CD8-positive, alpha-beta T cell (primary cell): ENCODE measurements at places on chromosomes 16 and 17. TPM values are rescaled to one million over a fixed set of nuclear protein-coding genes. Genes with fewer than 3 reads are reported as not detected.

GRCh38 chr17:71488851-71489250 lies 632.0 kb upstream of the SOX9 start:
- no peak for DNase-seq

SBK1 gene
- 16.5 TPM for total RNA-seq

- DNase-seq, result no peak
Measured at GRCh38 chr17:74459622-74460021, 6.8 kb upstream of the CD300A start.

GRCh38 chr16:79497606-79498350 lies 102.8 kb downstream of the MAF start:
- no peak for DNase-seq

DNA sequence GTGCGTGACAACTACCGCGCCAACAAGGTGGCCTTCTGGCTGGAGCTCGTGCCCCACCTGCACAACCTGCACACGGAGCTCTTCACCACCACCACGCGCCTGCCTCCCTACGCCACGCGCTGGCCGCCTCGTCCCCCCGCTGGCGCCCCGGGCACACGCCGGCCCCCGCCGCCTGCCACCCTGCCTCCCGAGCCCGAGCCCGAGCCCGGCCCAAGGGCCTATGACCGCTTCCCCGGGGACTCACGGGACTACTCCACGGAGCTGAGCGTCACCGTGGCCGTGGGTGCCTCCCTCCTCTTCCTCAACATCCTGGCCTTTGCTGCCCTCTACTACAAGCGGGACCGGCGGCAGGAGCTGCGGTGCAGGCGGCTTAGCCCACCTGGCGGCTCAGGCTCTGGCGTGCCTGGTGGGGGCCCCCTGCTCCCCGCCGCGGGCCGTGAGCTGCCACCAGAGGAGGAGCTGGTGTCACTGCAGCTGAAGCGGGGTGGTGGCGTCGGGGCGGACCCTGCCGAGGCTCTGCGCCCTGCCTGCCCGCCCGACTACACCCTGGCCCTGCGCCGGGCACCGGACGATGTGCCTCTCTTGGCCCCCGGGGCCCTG lies 3.0 kb upstream of the SPEM1 start:
- no peak for DNase-seq

CA7 gene
- not detected for total RNA-seq

DNA sequence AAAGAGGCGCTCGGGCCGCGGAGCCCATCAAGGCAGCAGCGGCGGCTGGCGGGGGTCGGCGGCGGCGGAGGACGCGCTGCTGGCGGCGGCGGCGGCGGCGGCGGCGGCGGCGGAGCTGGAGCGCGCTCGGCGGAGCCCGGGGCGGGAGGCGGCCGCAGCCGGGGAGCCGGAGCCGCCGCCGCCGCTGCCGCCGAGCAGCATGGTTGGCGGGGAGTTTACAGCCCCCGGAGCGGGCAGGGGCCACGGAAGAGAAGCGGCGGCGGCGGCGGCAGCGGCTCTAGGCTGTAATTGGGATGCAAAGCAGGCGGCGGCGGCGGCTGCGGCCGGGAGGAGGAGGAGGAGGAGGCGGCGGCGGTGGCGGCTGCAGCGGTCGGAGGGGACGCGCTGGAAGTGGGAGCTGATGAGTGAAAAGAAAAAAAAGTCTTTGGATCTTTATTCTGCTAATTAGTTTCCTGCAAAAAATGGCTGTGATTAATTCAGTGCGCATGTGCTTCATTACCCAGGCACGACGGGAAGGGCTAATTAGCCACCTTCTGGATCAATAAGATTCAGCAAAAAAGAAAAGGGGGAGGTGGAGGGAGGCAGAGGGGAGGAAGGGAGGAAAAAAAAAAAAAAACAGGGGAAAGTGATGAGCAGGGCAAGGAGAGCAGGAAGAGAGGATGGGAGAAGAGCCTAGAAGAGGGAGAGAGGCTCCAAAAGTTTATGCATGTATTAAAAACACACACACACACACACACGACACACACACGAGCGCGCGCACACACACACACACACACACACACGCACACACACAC lies 10.9 kb upstream of the ZFHX3 start:
- DNase-seq, result no peak

SLC35G6 gene
- not detected for total RNA-seq

RGS11 gene
- total RNA-seq, result not detected

GRCh38 chr16:66402591-66403230 lies 24.4 kb upstream of the BEAN1 start:
- DNase-seq, result no peak

DNA sequence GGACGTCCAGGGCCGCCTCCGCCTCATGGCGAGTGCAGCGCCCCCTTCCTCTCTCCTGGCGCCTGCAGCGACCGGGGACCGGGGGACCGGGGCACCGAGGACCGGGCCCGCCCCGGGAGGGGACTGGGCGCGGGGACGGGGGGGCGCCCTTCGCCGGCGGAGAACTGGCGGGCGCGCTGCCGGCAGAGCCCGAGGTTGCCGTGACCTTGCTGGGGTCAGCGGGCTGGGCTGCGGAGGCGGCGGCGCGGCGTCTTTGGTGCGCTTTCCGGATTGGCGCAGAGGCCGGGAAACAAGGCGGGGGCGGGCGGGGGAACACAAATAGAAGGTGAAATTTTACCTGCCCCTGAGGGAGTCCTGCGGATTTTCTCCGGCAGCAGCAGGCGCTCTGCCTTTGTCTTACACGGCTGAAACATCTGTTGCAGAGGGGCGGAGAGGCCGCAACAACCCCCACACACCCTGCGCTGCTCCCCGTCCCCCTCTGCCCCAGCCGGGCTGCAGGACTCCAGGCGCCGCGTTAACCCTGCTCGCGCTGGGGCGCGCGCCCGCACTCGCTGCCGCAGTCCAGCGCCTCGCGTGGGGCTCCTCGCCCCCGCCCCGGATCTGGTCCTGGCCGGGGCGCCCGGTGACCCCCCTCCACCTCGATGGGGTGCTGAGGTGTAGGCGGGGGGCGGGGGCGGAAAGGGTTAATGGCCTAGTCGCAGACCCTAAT lies 53.5 kb downstream of the SREBF1 start:
- DNase-seq, result peak; percentile 79

ATP2A3 gene
- 200 TPM for total RNA-seq

C17orf78 gene
- total RNA-seq, result not detected

DNA sequence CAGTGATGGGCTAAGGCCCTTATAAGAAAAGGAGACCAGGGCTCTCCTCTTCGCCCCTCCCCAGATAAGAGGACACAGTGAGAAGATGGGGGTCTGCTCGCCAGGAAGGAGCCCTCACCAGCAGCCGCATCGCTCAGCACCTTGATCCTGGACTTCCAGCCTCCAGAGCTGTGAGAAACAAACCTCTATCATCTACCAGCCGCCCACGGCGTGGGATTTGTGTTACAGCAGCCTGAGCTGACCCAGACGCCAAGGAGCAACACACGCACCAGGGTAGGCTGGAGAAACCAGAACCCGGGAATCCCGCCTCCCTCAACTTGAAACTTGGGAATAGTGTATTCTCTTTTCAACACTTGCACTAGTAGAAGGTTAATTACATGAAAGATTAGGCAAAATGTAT lies 4.2 kb upstream of the ZG16B start:
- no peak for DNase-seq

DNA sequence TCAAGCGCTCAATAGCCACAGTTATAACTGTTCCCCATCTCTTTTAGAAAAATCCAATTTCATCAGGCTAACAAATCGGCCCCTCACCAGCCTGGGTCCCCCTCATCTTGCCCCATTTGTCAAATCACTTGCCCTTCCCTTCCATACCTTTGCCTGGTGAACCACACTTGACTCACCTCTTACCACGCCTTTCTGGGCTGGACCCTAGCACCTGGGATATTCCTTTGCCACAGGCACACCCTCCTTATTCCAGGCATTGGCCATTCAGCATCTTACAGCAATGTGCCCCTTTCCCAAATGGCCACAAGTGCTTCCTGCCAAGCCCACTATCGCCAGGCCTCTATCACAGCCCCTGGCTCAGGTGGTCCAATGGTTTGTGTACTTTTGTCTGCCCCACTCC lies 14.9 kb downstream of the CMTM4 start:
- DNase-seq, result no peak

DNA sequence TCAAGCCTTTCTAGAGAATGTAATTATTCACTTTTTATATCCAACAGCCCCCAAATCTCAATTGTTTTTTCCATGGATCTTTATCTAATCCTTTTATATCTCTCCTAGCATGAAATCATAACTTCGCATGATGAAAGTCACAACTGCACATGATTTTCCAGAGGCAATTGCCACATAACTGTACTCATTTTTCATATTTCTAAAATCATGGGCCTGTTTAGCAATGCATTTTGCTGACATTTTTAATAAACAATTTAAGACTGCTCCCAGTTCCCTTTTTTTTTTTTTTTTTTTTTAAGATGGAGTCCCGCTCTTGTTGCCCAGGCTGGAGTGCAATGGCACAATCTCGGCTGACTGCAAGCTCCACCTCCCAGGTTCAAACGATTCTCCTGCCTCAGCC lies 83.5 kb downstream of the VMP1 start:
- no peak for DNase-seq

- DNase-seq, result no peak
Measured at GRCh38 chr16:66190411-66190810, 176.1 kb upstream of the CDH5 start.

CMTM3 gene
- 40.6 TPM for total RNA-seq

DNA sequence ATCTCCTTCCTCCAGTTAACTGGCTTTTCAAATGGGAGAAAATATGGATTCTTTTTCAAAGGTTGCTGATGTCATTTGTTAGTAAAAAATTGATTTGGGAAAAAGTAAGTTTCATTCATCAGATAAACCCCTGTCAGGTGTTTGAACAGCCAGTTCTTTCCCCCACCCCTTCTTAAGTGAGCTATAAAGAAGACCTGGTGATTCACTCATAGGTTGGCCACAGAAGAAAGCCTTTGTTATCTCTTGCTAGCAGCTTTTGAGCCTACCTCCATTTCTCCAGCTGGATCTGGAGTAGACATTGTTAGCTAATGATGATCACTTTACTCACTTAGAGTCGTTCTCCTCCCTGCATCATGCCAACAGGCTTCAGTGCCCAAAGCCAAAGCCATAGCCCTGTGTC lies 63.0 kb downstream of the NLK start:
- no peak for DNase-seq

- DNase-seq, result no peak
Measured at GRCh38 chr17:73821665-73822064, 177.4 kb upstream of the SDK2 start.

DNA sequence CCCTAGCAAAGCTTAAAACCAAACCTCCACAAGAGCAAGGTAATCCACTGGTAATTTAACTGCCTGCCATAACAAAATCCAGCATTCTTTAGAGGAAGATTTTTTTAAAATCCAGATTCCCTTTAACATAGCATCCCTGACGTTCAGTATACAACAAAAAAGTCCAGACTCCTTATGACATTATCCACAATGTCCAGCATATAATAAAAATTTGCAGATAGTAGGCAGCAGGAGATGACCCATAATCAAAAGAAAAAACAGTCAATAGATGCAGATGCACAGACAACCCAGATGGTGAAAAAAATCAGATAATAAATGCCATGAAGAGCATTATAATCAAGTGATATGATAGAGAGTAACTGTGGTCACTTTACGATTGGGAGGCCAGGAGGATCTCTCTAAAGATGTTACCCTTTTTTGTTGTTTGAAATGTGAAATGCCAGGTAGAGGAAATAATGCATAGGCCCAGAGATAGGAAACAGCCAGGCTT lies 33.2 kb downstream of the MRC2 start:
- DNase-seq, result no peak

GRCh38 chr16:23683487-23683886 lies 4.8 kb downstream of the PLK1 start:
- no peak for DNase-seq

NXPH3 gene
- not detected for total RNA-seq

- no peak for DNase-seq
Measured at GRCh38 chr17:11692688-11693087, 94.4 kb downstream of the DNAH9 start.

GRCh38 chr16:75931043-75931442 lies 204.8 kb upstream of the CPHXL start:
- no peak for DNase-seq

CYB561 gene
- 14.9 TPM for total RNA-seq

- no peak for DNase-seq
Measured at GRCh38 chr17:42402117-42402516, 13.9 kb upstream of the STAT3 start.

GRCh38 chr16:54936201-54936978 lies 5.7 kb downstream of the IRX5 start:
- no peak for DNase-seq

GRCh38 chr16:882256-882655 lies 81.7 kb upstream of the GNG13 start:
- DNase-seq, result no peak

DNA sequence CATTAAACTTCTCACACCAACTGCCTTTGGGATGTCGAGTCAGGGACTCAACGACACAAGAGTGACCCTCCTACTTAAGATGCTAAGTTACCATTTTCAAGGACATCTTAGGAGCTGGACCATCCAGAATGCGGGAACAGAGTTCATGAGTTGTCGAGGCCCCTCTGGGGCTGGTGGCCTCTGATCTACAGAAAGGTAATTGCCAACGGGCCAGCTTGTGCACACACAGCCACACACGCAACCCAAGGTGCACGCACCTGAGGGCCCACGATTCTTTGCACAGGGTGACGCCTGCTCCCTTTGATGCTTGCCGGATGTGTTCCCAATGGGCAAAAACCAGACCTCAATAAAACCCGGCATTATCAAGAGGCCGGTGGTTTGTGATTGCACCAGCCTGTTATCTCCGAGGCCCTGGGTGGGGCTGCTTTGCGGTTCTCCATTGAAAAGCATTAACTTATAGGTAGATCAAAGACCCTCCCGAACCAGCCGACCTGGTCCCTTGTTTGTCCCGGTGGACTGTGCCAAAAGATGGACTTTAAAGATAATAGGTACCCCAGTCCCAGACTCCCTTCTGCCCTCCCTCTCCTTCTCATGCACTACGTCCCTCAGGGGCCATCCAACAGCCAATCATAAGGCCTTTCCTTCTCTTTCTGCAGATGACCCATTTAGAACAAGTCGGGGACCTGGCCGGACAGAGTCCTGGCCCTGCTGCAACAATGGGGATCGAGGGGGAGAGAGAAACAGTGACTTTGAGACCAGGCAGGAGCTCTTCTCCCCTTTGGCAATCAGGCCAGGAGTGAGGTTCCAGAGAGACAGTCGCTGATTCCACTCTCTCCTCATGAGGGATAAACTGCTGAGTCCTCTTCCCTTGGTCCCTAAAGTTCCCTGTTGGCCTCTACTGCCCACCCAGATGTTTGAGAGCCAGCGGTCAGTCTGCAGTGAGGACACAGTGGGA lies 292.5 kb downstream of the SOX9 start:
- DNase-seq, result no peak

DNA sequence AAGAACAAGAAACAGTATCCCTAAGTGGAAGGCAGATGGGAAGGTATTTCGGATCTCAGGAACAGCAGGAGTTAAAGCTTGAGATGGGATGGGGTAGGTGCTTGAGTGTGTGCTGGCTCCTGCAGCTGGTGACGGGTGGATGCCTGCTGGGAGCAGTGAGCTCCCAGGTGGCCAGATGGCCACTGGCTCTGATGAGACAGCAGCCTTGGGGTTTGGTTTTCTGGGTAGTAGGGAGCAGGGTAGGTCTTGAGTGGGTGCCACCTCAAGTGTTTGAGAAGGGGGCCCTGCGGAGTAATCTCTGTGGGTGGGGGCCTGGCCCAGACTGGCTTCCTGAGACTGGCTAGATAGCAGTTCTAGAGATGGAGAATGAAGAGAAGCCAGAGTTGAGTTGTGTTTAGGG lies 10.3 kb downstream of the EPN2 start:
- DNase-seq, result no peak

- DNase-seq, result no peak
Measured at GRCh38 chr16:27284865-27285675, 16.5 kb upstream of the NSMCE1 start.

TRIM65 gene
- 15.1 TPM for total RNA-seq
